Amniotic stem cell (primary cell): ENCODE measurements at places on chromosomes 13 and 19.
A peak's percentile ranks its signal among the peaks of the same experiment; 100 is the strongest.

DNA sequence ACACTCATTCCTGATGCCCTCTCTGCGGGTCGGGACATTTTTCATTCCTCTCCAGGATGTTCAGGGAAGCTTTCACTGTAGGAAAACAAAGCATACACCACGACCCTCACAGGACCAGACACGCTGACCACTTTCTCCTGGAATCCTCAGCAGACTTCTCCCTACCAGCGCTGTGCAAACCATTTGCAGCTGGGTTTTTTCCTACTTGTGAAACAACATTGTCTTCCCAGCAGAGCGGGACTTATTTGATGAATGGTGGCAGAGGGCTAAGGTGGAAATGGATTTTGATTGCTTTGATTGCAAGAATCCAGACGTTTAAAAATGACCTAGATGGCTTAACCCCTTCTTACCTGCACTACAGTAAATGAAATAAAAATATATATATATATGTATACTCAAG is 265.9 kb downstream of the TBC1D4 start:
- no peak for DNase-seq

DNA sequence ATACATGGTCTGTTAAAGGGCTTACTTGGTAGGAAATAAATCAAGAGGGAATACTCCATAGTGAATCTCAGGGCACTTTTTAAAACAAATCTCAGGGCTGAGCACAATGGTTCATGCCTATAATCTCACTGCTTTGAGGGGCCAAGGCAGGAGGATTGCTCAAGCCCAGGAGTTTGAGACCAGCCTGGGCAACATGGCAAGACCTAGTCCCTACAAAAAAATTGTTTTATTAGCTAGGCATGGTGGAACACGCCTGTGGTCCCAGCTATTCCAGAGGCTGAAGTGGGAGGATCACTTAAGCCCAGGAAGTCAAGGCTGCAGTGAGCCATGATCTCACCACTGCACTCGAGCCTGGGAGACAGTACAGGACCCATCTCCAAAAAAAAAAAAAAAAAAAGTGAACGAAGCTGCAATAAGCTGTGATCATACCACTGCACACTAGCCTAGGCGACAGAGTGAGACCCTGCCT is 25.2 kb downstream of the ABCC4 start:
- no peak for DNase-seq

GRCh38 chr13:46211116-46211482 is 629 bp upstream of the LRRC63 start:
- no peak for DNase-seq

DNA sequence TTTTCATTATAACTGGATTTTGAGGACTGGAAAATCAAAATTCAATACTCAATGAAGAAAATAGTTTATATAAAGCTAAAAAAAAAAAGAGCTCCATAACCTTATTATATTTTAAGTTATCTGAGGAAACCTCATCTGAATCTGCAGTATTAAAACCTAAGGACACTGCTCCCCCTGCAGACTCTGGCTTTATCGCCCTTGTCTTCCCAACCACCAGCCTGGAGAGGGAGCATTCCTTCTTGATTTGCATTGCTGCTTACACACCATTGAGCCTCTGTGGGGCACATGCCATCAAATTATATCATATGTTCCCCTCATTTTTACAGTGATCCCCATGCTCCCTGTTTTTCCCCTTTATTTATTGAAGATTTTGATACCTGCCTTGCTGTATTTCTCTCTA is 871.4 kb upstream of the GPC6 start:
- no peak for DNase-seq

- no peak for DNase-seq
Observed at GRCh38 chr19:45180936-45181335, 2.4 kb downstream of the BLOC1S3 start.

DNA sequence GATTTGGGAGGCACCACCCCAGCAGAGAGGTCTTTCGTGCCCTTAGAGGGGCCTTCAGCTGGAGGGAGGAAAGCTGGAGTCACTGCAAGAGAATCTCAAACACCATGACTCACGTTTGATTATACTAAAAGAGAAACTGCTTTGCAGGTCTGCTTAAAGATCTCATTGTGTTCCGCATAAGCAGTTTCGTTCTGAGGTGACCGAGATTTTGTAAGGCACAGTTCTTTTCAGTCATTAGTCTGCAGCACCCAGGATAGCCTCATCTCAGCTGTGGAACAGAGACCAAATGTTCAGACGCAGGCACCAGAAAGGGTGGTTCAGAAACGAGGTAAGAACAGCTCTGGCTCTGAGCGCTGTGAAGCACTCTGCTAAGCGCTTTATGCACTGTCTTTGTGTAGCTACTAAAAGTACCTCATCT is 71.2 kb upstream of the GTF3A start:
- no peak for DNase-seq

- no peak for DNase-seq
Observed at GRCh38 chr19:45659096-45659729, 8.8 kb upstream of the GIPR start.

- no peak for DNase-seq
Observed at GRCh38 chr19:1991018-1991913, 24.2 kb downstream of the BTBD2 start.

DNA sequence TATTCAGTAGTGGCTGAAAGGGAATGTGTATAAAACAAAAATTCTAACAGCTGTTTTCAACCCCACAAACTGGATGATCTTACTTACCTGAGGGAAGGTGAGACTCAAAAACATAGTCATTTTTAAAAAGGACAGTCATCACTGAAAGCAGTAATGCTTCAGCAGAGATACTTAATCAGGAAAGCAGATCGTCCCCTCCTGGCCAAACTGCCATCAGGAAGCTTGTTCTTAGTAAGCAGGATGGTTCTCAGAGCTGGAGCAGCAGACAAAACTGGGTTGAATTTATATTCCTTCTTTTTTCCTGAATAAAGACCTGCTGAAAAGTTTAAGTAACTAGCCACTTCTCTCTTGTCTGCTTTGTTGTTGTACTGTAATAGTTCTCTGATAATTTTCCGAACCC is 1156.5 kb downstream of the OLFM4 start:
- DNase-seq: no peak

GRCh38 chr19:38004186-38004520 is 97.1 kb downstream of the SIPA1L3 start:
- DNase-seq: no peak

DNA sequence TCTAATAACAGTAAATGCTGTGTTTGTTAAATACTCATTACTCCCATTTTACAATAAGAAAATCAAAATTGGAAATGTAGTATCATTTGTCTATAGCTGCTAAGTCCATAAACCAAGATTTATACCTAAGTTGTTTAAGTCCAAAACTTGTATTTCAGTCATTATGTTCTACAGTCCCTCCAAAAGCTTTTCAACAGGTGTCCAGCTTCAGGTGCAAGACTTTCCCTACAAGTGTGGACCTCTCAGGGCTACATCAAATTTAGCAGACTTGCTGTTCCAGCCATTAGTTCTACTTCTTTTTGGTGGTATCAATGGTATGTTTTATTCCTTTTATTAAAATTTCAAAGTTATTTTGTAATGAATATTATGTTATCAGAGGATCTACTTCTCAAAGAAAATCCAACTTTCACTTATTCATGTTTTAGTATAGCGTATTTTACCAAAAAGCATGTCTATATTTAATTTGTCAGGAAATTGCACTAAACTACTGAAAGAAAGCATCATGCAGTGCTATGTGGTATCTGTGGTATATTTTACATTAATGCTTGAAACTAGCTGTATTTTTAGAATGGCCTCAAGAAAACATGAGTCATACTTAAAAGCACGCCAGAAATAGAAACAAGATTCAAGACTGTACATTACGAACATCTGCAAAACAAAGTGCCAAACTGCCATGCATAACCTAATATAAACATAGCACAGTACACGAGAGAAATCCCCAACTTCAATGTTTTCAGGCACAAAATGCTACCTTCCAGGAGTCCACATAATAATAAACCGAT is 44.5 kb downstream of the VWA8 start:
- DNase-seq: peak; percentile 16

- DNase-seq: no peak
Observed at GRCh38 chr13:30466358-30466714, 600 bp upstream of the HMGB1 start.

DNA sequence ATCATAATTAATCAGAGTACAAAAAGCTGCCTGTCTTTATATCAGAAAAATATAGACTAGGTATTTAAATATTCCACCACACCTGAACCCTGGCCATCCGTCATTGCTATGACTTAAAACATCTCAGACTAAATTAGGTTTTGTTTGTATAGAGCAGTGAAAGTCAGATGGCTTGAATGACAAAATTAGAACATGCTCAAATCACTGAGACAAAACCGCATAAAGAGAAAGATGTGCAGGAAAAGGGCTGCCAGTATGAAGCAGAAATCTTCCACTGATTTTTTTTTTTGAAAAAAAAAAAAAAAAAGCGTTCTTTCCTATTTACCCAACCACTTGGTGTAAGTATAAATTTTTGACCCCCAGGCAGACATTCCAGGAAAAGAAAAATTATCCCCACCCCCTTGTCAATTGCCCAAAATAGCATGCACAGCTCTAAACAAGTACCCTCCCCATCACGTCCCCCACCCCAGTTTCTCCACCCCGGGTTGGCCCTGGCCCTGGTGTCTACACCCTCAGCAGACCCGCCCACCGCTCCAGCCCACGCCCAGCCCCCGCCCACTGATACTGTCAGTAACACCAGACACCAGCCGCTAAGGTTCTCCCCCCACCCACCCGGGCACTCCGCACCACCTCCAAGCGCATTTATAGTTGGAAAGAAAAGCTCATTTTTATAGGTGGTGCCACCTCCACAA is 118.6 kb downstream of the URI1 start:
- DNase-seq: no peak

DNA sequence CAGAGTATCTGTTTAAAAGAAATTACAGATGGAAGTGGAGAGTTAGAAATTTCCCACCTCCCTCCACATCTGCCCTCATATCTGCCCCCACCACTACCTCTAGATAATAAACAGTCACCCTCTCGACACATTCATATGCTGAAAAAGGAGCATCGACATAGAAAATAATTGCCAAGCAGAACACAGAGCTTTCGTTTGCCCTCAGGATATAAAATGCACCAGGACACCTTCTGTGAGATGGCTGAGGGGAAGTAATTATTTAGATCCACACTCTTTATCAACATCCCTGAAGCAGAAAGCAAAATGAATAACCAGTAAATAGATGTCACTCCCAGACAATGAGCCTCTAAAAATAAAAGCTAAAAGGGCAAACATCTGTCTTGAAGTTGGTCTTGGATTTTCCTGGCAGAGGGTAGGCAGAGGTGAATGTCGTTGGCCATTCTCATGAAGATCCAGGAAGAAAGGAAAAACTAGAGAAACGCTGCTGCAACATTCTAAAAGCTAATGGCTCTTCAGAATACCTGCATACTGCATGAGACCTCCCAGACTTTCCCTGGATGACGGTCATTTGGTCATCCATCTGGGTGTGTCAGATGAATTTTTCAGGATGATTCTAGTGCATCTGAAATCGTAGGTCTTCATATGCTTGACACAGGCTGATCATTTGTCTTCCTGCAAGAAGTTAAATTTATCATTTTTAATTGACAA is 527.5 kb downstream of the RFC3 start:
- DNase-seq: no peak

GRCh38 chr19:30704771-30705330 is 332.7 kb downstream of the ZNF536 start:
- no peak for DNase-seq

DNA sequence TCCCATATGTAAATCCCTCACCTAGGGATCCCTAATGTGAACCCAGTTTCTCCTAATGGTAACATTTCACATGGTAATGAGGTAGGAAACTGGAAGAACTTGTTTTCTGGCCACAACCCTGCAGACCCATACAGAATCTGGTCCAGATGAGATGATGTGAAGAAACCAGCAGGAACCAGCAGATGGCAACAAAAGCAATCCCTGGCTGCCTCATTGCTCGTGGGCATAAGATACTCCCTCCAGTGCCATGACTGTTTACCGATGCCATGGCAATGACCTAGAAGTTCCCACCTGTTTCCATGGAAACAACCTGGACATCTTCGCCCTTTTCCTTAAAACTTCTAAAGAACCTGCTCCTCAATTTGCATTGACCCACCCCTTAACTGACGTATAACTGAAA is 1.4 kb upstream of the CD209 start:
- DNase-seq: no peak

GRCh38 chr13:42247883-42248282 is 24.1 kb upstream of the AKAP11 start:
- no peak for DNase-seq

GRCh38 chr19:55641426-55642152 is 787 bp downstream of the ZNF580 start:
- DNase-seq: no peak

GRCh38 chr19:1251330-1252220 is 3.2 kb downstream of the MIDN start:
- no peak for DNase-seq

GRCh38 chr13:45704854-45705695 is 3.0 kb downstream of the CBY2 start:
- no peak for DNase-seq

GRCh38 chr19:756236-756635 is 5.3 kb downstream of the MISP start:
- DNase-seq: no peak

DNA sequence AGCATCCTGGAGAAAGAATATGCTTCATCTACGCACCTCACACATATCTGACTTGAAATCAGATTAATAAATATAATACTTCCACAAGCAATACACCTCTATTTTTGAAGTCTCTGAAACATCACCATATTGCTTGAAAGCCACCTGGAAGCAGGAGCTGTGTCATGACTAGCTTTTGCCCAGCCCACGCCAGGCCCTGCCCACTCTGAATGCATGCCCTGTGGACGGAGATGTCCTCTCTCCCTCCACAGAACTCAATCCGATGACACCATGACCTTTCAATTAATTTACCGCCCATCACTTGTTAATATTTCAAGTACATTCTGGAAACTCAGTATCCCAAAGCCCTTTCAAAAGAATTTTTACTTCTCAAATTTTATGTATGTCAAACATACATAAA is 108.0 kb downstream of the TBC1D4 start:
- DNase-seq: no peak

- DNase-seq: no peak
Observed at GRCh38 chr19:4337906-4338440, 654 bp downstream of the STAP2 start.

DNA sequence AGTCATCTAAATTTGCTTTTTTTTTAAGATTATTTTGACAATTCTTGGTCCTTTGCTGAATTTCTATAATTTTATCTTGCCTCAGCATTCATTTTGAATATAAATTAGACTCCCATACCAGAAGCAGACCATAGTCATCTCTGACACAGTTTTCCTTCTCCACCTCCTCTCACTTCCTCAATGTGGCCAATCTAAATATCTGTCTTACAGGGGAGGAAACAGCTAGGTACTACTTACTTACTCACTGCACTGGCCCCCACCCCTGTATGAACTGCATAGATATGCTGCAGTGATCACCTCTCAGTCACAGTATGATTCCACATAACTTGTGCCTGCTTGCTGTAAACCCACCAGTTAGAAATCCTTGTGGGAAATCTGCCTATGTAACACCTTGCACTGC is 665.6 kb downstream of the FGF9 start:
- DNase-seq: no peak

- DNase-seq: no peak
Observed at GRCh38 chr19:3642987-3643673, 16.5 kb upstream of the CACTIN start.

- DNase-seq: no peak
Observed at GRCh38 chr13:46621792-46622629, 69.0 kb downstream of the LRCH1 start.
